ENCODE measurements at places on chromosomes 3 and 15.

DNA sequence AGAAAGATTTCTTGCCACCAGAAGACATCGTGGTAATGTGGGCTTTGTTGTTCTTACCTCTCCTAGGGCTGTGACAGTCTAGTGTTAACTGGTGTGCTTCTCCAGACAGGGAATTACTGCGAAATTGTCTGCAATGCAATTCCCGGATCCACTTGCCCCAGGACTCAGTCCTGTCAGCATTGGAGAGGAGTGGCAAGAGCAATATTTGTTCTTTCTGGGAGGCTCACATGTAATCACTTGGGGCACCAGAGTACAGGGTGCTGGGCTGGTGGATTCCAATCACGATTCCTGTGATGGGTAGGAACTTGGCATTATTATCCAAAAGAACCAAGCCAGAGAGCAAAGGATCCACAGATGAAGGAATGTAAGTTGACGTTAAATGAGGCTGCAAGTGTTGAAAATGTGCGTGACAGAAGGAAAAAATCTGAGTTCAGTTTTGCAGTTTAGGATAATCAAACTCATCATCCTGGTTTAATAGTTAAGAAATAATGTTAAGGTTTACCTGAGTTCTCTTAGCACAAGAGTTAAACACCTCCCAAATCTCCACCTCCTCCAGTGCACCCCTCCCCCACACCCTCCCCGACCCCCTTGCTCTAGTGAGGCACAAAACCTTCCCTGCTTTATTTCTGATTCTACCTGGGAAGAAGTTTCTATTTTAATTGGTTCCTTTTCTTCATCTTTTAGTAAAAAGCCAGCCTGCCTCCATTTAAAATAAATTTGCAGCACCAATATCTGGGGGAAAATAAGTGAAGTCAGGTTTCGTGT, 79.2 kb downstream of the GMPS start:
- no peak for DNase-seq

DNA sequence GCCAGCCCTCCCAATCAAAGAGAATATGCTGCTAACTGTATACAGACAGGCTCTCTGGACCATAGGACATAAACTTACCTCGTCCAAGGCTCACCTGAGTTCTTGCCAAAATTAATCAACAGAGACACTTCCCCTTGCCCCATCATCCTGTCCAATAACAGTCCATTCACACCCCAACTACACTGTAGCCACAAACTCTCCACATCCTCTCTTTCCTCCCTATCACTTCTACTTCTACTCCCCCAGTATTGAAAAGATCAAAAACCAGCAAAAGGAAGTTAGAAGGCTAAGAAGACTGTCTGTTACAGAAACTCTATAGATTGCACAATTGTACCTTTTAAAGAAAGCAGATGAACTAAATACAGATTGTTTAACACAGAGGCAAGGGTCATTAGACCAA, 133.5 kb upstream of the STT3B start:
- peak; percentile 86 for DNase-seq

DNA sequence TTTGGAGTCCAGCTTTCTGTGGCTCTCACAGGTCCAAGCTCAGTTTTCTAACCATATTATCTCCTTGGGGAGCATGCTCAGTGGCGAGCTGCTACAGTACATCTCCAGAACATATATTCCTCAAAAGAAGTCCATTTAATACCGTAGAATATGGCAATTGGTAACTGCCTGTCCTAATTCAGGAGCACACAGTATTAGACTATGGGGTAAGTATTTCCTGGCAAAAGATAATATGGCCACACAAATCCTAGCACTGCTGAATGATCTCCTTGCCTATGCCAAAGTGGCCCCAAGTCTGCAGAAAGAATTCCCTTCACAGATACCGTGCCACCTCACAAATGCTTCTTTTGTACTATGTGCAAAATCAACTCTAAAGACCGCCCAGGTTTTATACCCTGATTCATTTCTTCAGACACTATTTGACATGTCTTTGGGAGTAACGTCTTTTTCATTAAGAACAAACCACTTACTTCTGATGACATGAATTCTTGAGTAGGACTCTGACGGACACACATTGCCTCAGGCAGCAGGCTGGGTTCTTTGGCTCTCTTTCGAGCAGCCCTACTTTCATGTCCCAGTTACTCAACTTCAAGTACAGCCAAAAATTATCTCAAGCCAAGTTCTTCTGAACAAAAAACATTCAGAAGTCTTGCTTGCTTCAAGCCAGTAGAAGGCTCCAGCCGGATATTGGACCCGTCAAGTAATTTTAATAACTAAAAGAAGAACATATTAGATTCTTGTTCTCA, 368.3 kb upstream of the DCBLD2 start:
- DNase-seq, result no peak

DNA sequence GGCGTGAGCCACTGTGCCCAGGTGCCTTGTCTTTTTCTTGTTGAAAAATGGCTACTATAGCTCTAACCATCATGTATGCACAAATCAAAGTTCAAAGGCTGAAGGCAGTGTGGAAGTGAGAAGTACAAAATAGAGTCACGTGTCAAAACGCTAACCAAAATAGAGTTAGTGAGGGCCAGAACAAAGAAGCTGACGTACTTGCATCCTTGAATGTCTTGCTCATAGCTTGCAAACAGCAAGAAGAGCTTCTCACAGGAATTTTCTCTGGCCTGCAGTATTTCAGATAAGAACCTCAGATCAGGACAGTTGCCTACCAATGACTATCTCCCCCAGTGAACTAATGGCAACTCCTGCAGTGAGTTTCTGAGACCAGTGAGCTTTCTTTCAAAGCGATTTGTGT, 713.5 kb downstream of the GRM7 start:
- DNase-seq, result no peak

DNA sequence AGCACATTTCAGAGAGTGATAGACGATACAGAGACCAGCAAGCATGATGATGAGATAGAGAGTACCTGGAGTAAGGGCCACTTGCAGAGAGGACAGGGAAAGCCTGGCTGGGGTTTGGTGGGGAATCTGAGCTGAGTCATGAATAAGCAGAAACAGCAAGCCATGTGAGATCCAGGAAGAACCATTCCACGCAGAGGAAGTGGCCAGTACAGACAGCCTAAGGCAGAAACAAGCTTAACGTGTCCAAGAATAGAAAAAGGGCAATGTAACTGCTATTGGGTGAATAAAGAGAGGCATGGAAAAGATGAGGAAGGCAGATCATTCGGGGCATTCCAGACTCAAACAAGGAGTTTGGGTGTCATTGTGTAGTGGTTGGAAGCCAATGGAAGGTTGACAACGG, 816.3 kb upstream of the CFAP20DC start:
- peak; percentile 18 for DNase-seq

DNA sequence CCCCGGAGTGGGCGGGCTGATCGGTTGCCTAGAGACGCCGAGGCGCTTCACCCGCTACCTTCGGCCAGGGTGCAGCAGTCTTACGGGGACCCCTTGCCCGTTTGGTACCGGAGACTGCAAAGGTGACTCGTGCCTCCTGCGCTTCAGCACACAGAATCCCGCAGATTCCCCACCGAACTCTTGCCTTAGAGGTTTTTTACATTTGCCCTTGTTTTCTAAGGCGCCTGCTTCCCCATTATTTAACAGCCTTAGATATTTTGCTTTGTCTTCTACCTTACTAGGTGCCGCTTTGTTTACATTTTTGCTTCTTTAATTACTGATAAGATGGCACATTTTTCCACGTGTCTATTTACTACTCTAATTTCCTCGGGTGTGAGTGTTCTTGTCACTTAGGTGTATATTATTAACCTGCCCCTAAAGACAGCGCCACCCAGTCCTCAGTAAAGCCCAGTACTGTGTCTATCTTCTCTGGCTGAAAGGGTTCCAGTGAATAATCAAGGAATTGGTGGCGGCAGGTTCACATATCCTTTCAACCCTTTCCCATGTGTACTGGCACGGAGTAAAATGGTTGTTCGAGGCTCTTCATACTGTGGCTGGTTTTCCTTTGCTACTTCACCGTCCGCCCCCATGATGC, 573 bp upstream of the CEP152 start:
- peak; percentile 71 for DNase-seq

All from Kasumi-1 (cell line).